ENCODE measurements at places on chromosomes 11 and 22.

DNA sequence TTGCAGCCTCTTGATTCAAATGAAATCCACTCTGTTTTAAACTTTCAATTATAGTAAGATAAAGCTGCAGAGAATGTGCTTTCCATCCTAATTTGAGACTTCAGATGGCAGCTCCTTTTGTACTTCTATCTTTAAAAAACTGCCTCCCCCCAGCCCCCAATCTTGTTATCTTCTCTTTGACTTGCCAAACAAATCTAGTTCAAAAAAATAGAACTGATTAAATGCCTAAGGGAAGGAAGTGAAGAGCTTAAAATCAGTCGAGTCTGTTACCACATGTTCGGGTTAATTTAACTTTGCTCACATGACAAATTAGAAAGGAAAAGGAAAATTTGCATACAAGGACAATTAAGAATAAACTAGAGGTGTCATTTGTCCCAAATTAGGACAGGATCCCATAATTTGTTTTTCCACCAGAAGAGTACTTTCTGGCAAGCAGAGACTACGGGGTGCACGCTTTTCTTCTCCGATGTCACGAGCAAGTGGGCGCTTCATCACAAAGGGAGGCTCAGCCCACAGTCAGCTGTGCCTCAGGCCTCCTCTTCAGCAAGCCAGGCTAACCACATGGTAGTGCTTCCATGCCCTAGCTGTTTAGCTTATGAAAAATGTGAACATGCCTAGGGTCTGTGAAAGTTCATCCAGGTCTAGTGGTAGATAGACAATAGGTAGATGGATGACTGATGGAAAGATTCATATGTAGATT, 69.0 kb upstream of the LDLRAD3 start:
- DNase-seq: no peak

GRCh38 chr11:122773781-122774266, 64.5 kb upstream of the CRTAM start:
- no peak for DNase-seq

GRCh38 chr11:36116161-36116560, 172.3 kb downstream of the LDLRAD3 start:
- DNase-seq: no peak

GRCh38 chr11:95688501-95689222, 100.9 kb downstream of the FAM76B start:
- no peak for DNase-seq

- DNase-seq: no peak
These were observed 69.2 kb upstream of the INCENP start for GRCh38 chr11:62054484-62055121.

GRCh38 chr11:73167363-73167954, 25.3 kb upstream of the FCHSD2 start:
- no peak for DNase-seq

DNA sequence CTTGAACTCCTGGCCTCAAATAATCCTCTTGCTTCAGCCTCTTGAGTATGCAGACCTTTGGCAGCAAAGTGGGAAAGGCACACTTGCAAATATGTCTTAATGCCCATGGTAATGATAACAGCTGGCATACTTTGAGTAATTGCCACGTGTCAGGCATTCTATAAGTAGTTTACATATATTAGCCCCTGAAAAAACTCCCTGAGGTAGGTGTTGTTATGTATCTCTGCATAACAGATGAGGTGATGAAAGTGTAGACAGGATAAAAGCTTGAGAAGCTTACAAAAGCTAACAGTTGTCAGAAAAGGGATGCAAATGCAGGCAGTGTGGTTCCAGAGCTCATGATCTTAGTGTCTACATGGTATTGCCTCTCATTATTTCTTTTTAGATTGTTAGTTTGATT, 291.1 kb upstream of the C11orf87 start:
- no peak for DNase-seq

DNA sequence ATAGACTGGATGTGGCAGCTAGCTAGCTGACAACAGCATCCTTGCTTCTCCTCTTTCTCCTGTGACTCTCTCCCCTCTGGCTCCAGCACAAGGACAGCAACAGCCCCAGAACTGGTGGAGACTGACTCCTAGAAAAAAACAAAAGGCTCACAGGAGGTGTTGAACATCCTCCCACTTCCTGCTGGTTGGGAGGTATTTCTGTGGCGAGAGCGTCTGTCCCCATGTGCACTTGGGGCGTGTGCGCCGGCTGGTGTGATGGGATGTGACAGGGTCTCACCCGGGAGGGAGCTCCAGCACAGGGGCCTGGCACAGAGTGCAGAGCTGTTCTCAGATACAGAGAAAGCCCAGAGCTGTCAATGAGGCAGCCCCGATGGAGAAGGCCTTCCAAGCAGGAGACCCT, 107.2 kb upstream of the E2F8 start:
- no peak for DNase-seq

DNA sequence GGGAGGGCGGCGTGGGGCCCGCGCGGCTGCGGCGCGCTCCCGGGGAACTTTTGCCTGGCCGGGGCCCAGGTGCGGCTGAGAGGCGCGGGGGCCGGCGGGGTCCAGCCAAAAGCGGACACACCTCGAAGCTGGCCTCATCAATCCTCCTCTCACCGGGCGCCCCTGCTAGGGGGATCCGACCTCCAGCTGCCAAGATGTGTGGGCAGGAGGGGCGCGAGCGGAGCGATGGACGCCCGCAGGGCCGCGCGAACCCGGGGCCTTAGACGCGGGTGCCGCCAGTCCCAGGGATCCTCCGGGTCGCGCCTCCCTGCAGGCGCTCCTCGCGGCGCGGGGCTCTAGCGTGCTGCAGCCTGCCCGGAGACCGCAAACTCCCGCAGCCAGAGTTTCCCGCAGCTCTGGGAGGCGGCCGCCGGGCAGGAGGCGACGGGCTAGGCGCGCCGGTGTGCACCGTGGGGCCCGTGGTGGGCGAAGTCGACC, 785 bp downstream of the IGSF9B start:
- DNase-seq: no peak

- DNase-seq: no peak
These were observed 320.2 kb upstream of the PLET1 start for GRCh38 chr11:112580864-112581263.

DNA sequence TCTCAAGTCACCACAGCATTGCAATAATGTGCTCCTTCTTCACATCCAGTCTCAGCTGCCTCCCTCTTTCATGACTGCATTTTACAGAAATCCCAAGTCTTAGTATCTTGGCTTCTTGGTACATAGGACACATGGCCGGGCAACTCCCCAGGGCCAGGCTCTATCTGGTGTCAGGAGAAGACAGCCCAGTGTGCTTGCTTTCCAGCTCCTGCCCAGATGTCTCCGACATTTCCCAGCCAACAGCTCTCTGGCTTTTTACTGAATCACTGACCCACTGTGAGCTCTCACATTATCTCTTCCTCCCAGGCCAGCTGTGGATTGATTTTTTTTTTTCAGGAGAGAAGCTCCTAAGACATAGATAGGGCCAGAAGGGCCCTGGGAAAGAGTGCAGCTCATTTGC, 346.0 kb upstream of the C11orf87 start:
- no peak for DNase-seq

DNA sequence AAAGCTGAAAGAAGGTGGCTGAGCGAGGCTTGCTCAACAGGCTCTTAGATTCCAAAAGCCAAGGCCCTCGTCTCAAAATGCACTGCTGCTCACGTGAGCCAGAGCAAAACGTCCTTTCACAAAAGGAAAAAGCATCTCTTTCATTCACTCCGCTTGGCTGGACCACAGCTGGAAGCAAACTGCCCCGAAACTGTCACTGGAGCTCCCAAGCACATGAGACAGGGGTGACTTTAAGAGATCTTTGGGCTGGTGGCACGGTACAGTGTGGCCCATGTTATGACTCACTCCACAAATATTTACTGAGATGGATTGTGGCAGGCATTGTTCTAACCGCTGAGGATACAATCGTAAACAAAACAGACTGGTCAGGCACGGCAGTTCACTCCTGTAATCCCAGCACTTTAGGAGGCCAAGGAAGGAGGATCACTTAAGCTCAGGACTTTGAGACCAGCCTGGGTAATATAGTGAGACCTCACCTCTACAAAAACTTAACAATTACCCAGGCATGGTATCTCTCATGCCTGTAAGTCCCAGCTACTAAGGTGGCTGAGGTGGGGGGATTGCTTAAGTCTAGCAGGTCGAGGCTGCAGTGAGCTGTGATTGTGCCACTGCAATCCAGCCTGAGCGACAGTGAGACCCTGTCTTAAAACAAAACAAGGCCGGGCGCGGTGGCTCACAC, 3.6 kb downstream of the PLA2G6 start:
- DNase-seq: no peak

GRCh38 chr22:44129619-44129976, 51.1 kb upstream of the PARVG start:
- DNase-seq: no peak

- DNase-seq: no peak
These were observed 5.0 kb upstream of the LIMK2 start for GRCh38 chr22:31206896-31207687.

- no peak for DNase-seq
These were observed 80.1 kb upstream of the TP53I11 start for GRCh38 chr11:45030778-45031177.

DNA sequence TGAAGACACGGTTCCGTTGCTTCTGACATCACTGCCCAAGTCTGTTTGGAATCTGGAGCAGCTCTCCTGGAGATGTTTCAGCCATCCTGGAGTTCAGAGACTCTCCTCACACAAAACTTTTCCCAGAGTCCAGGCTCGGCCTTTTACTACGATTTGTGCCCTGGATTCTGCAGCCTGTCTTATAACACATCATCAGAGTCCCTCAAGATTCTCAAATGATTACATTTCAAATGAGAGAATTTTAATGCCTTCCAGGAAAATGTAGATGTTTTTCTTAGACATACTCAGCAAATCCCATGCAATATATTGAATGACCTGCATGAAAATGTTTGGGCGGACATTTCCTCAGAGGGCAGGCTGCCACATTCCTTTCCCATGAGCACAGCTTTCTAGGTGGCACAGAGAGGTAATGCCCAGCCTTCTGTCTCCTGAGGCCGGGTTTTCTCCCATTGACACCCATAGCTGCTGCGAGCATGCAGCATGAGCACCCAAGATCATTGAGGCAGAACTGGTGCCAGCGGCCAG, 129.1 kb downstream of the SNX19 start:
- DNase-seq: no peak

DNA sequence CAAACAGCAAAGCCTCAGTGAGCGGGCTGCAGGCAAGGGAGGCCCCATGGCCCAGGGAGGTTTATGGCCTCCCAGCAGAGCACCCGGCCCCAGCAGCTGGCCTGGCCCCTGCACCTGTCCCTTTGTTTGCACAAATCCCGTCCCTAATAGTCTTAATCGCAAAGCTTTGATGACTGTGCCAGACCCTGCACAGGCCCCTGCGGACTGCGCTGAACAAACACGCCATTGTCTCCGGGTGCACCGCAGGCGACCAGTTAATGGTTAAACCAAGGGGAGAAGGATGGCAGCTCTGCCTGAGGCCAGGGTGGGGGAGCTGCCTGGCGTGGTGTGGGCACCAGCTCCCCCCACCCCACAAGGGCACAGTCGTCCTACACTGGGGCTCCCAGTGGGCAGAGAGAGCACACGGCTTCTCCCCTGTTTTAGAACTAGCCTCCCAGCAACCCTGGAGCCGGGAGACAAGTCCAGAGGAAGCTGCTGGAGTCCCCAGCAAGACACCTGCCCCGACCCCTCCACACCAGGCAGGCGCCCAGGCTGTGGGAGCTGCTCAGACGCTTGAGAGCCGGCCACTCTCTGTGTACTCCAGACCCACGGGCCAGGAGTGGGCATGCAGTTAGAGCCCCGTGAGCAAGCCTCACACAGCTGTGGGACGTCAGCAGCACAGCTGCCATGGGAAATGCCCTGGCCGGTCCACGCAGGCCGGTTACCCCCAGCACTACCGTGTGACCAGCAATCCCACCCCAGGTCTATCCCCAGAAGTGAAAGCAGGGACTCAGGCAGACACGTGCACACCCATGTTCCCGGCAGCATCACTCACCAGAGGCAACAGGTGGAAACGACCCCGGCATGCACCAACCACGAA, 39.7 kb upstream of the TH start:
- DNase-seq: peak; percentile 50

GRCh38 chr11:129211397-129211796, 19.3 kb upstream of the ARHGAP32 start:
- DNase-seq: no peak

GRCh38 chr11:61118004-61118403, 15.7 kb downstream of the CD5 start:
- DNase-seq: peak; percentile 32

GRCh38 chr22:38203855-38204514, 2.2 kb downstream of the MAFF start:
- DNase-seq: no peak

GRCh38 chr11:126345759-126346585, 9.5 kb upstream of the ST3GAL4 start:
- DNase-seq: peak; percentile 47

- no peak for DNase-seq
These were observed 19.8 kb downstream of the IL2RB start for GRCh38 chr22:37129866-37130441.

DNA sequence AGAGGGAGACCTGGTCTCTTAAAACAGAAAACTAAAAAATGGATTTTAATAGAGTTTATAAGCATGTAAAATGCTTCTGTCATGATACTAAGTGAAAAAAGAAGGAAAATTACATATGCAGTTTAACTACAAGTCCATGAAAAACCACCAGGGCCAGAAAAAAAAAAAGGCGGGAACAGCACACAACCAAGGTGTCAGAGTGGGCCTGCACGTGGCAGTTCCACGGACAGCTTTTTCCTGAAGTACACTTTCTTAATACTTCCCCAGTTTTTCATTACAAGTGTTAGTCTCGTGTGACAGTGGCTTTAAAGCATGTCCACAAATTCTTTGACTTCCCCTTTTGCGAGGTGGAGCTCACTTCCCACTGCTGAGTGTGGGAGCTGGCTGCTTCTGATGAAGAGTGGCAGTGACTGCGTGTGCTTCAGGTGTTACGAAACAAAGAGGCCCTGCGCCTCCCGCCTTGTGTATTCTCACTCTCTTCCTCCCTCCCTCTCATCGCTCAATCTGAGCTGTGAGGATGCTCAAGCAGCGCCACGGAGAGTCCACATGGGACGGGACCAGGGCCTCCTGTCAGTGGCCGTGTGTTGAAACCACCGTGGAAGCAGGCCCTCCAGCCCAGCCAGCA, 16.4 kb downstream of the PPM1F start:
- DNase-seq: no peak

DNA sequence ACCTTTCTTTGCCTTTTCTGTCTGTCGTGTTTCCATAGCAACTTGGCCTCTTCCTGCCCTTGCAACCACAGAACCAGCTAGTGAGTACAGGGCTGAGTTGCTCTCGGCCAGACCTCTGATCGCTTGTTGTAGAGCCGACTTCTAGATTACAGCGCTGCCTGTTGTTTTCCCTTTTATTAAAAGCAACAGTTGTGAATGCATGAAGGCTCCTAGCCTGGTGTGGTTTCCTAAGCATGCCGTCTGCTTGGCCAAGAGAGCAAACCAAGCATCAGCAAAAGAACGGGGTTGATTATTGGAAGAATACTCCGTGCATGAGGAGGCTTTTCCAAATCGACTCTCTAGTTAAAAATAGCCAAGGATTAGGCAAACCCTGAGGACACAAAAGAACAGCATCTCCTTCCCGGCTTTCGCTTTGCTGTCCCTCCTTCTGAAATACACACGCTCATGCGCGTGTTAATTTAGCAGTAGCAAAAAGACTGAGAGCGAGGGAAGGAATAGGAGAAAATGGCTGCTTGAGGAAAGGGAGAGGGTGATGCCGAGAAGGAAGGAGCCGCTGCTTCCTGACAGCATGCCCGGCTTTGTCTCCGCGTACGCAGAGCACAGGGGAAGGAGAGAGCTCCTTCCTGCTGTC, 71.5 kb upstream of the TTC12 start:
- DNase-seq: no peak

GRCh38 chr11:115338476-115338875, 165.7 kb downstream of the CADM1 start:
- no peak for DNase-seq

GRCh38 chr11:45212566-45213315, 66.3 kb downstream of the PRDM11 start:
- no peak for DNase-seq

- no peak for DNase-seq
These were observed 2.9 kb downstream of the DGCR6L start for GRCh38 chr22:20316844-20317401.

Data from RWPE2 (cell line).